Jurkat, Clone E6-1 (cell line): ENCODE measurements at places on chromosomes 5 and 9.

- peak; percentile 62 for DNase-seq
These were observed 963 bp upstream of the HTR1A start for GRCh38 chr5:63963080-63963735.

DNA sequence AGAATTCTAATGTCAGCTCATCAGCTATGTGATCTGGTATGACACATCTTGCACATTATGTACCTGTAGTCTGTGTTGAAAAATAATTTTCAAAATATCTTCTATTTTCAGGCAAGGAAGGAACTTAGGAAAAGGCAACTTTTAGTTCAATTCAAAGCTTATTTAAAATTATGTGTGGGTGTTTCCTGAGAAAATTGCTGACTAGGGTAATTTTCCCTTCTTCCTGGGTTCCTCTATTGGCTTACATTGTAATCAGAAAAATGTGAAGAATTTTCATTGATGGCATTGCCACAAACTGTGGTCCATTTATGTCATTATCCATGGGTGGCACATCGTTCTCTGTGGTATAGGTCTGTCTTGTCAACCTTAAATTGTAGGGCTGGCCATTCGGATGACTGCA lies 328.7 kb upstream of the SGCD start:
- DNase-seq, result no peak

- no peak for DNase-seq
These were observed 18.3 kb downstream of the MOCS2 start for GRCh38 chr5:53091289-53091688.

GRCh38 chr5:53997736-53998627 lies 312.4 kb downstream of the ARL15 start:
- no peak for DNase-seq

- no peak for DNase-seq
These were observed 55.2 kb downstream of the DROSHA start for GRCh38 chr5:31476738-31477141.
